MCF 10A (cell line): ENCODE measurements at places on chromosomes 1 and 21. TPM values are rescaled to one million over a fixed set of nuclear protein-coding genes. Genes with fewer than 3 reads are reported as not detected.

Gene LCE1E
- total RNA-seq: 1.3 and 1.9 TPM in 2 replicates

DNA sequence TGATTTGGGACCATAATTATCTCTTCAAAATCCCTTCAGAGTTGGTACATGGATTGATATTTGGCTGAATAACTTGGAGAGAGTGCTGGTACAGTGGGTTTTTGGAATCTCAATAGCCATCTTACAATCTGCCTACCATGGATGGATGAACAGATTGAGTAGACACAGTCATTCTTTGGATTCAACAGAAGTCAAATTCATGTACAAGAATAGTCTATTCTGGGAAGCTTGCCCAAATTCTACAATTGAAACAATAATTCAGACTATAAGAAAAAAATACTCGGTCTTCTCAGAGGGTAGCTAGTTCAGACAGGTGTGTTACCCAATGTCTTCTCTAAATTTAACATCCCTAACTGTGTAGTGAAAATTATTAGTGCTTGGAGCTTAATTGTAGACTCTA is 574.0 kb downstream of the LRRIQ3 start:
- no peaks in the 10 kb centered on the region for H3K27me3 ChIP-seq
- no peak overlapping the region for H3K27ac ChIP-seq
- no peaks in the 10 kb centered on the region for H3K36me3 ChIP-seq
- DNase-seq: no peak
- H3K4me1 ChIP-seq: no peaks in the 10 kb centered on the region

Gene OR6N1
- not detected in 2 replicates for total RNA-seq

GRCh38 chr1:54325703-54326461 is 80.3 kb downstream of the SSBP3 start:
- H3K27ac ChIP-seq: no peak overlapping the region
- no peak overlapping the region for H3K4me3 ChIP-seq
- H3K36me3 ChIP-seq: no peaks in the 10 kb centered on the region
- H3K27me3 ChIP-seq: no peaks in the 10 kb centered on the region
- peaks cover 20% of the 10 kb centered on the region for H3K4me1 ChIP-seq
- DNase-seq: no peak

GRCh38 chr1:167446966-167447365 is 71.4 kb downstream of the CD247 start:
- no peak overlapping the region for H3K27ac ChIP-seq
- H3K4me1 ChIP-seq: peaks cover 5% of the 10 kb centered on the region
- DNase-seq: no peak
- no peaks in the 10 kb centered on the region for H3K27me3 ChIP-seq
- no peaks in the 10 kb centered on the region for H3K36me3 ChIP-seq

GRCh38 chr1:42449256-42449655 is 6.6 kb downstream of the ZMYND12 start:
- no peaks in the 10 kb centered on the region for H3K36me3 ChIP-seq
- H3K27ac ChIP-seq: no peak overlapping the region
- no peak overlapping the region for H3K4me3 ChIP-seq

Gene CDC42SE1
- 134 and 139 TPM in 2 replicates for total RNA-seq

GRCh38 chr1:75615613-75616435 is 4.9 kb upstream of the SLC44A5 start:
- no peaks in the 10 kb centered on the region for H3K36me3 ChIP-seq
- peaks cover 54% of the 10 kb centered on the region for H3K27me3 ChIP-seq
- H3K27ac ChIP-seq: no peak overlapping the region
- H3K4me1 ChIP-seq: peaks cover 6% of the 10 kb centered on the region
- H3K4me3 ChIP-seq: peak overlapping the region; percentile 64

DNA sequence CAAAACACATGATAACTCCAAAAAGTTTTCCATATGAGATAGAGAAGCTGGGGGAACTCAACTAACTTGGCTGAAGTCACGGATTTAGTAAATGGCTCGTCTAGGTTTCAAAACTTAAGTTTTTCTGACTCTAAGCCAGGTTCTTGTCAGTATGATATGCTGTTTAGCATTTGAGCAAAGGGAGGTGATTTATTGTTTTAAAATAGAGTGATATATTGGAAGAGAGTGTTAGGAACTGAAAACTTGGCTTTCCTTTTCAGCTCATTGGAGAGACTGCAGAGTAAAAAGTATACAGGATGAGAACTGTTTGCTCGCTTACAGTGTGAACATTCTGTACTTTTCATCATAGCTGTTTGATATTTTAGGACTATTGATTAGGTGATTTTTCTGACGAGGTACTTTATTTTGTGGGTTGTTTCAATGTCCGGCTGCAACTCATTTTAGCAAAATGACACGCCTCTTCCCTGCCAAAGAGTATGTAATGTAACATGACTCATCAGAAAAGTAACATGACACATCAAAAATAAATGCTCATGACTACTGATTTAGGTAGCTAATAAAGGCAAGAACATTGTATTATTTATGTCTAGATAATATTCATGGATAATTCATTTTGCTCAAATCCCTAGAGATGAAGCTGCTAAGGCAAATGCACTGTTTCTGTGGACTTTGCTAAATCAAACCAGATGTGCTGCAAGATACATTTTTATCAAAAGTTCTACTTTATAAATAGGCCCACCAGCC is 355.1 kb downstream of the GPATCH2 start:
- H3K27ac ChIP-seq: peak overlapping the region; percentile 41
- no peaks in the 10 kb centered on the region for H3K27me3 ChIP-seq
- H3K36me3 ChIP-seq: no peaks in the 10 kb centered on the region
- peak; percentile 81 for DNase-seq
- peak overlapping the region; percentile 15 for H3K4me3 ChIP-seq

DNA sequence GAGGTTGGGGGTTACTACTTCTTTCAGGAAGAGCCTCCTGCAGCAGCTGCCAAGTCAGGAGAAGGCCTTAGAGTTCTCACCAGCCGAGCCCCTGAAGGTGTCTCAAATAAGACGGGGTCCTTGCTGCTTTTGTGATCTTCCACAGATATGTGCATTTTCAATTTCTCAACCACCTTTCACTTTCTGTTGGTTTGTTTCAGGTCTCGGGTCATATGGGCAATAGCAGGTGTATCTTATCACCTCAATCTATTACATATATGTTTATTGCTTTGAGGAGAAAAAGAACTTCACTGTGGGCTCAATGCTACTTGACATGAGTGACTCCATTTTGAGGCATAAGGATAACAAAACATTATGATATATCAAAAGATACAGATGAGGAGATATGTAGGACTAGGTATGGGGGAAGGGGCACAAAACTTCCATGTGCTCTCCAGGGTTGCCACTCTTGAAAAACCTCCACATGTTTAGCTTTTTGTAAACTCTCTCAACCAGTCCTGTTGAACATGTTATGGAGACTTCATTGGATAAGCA is 1171.4 kb upstream of the ADGRL2 start:
- no peak for DNase-seq
- H3K27me3 ChIP-seq: no peaks in the 10 kb centered on the region
- H3K36me3 ChIP-seq: no peaks in the 10 kb centered on the region
- H3K4me1 ChIP-seq: peaks cover 10% of the 10 kb centered on the region
- H3K4me3 ChIP-seq: no peak overlapping the region

GRCh38 chr1:5815211-5815610 is 177.0 kb downstream of the NPHP4 start:
- H3K36me3 ChIP-seq: no peaks in the 10 kb centered on the region
- no peak overlapping the region for H3K27ac ChIP-seq
- no peak overlapping the region for H3K4me3 ChIP-seq

Gene CDCA8
- total RNA-seq: 17.3 and 21.8 TPM in 2 replicates

- no peaks in the 10 kb centered on the region for H3K36me3 ChIP-seq
- no peak overlapping the region for H3K27ac ChIP-seq
- H3K4me1 ChIP-seq: peaks cover 25% of the 10 kb centered on the region
- no peaks in the 10 kb centered on the region for H3K27me3 ChIP-seq
Measured at GRCh38 chr1:48044311-48044710, 47.1 kb upstream of the TRABD2B start.

DNA sequence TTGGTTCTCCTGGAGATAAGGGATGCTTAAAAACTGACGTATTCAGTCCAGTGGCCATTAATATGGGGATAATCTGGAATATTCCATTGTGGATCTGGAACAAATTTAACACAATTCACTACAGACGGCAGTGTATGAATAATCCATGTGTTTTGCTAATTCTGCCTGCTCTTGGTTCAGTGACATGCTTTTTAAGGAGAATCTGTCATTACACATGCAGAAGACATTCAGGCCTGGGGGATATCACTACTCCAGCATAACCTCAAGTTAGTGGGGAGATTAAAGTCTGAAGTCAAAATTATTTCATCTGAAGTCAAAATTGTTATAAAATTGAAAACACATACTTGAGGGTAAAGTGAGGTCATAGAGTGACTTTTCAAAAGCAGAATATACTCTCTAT is 789.3 kb downstream of the USP25 start:
- H3K27me3 ChIP-seq: no peaks in the 10 kb centered on the region
- H3K4me1 ChIP-seq: peaks cover 14% of the 10 kb centered on the region
- H3K27ac ChIP-seq: no peak overlapping the region

Gene CREG1
- 136 and 154 TPM in 2 replicates for total RNA-seq

Gene RAB42
- not detected in 2 replicates for total RNA-seq

DNA sequence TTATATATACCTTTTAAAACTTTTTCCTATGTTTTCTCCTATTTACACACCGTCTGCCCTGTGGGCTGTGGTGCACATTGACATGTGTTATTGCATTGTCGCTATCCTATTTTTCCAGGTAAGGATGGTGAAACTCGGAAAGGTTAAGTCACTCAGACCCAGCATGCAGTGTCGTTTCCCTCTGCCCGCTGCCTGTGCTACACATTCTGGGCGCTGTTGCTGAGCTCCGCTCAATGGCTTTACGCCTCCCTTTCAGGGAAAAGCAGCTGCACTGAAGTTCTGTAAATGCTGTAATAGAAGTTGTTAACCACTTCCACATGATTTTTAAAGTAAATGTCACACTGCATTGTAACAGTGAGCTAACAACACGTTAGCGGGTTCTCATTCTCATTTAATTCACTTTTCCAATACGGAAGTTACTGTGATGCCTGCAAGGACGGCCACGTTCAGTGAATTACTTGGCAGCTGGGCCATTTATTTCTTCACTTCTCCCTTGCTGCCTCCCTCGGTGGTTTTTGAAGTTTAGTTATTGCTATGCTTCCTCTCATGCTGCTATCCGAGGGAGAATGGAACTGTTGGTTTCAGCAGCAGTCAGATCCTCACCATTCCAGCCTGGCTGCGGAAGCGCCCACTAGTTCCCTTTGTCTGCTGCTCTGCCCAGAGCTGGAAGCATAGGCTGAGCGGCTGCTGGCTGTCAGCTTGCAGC is 288.7 kb downstream of the SPATA17 start:
- H3K36me3 ChIP-seq: no peaks in the 10 kb centered on the region
- H3K4me3 ChIP-seq: no peak overlapping the region

- H3K27ac ChIP-seq: no peak overlapping the region
- no peaks in the 10 kb centered on the region for H3K27me3 ChIP-seq
- H3K36me3 ChIP-seq: peaks cover 5% of the 10 kb centered on the region
- H3K4me1 ChIP-seq: peaks cover 6% of the 10 kb centered on the region
- no peak for DNase-seq
Measured at GRCh38 chr1:179202161-179202560, 27.3 kb downstream of the ABL2 start.

DNA sequence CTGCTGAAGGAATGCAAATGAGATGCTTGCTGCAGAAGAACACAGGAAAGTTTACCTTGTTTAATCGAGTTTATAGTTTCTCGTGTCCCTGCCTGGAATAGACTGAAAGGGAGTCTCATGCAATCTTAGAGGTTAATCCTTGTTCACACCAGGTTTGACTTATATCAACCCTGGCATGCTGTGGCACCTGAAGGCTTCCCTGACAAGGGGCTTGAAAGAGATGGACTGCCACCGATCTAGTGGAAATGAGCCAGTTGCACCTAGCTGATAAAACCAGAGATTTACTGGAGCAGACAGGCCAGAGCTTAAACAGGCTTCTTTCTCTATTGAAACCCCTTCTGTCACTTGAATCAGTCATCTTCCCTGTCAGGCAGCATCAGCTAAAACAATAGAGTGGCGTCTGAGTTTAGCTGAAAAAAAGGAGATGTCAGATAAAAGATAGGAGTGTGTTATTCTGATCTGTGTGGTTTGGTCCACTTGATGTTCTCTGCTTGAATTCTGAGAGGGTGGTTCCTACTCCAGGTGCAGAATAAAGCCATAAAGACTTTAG is 349.7 kb downstream of the RWDD3 start:
- peaks cover 13% of the 10 kb centered on the region for H3K4me1 ChIP-seq
- no peak overlapping the region for H3K27ac ChIP-seq
- H3K36me3 ChIP-seq: no peaks in the 10 kb centered on the region

GRCh38 chr1:68703921-68704354 is 207.1 kb upstream of the DEPDC1 start:
- no peak overlapping the region for H3K4me3 ChIP-seq
- H3K27ac ChIP-seq: no peak overlapping the region
- DNase-seq: no peak
- H3K27me3 ChIP-seq: no peaks in the 10 kb centered on the region
- no peaks in the 10 kb centered on the region for H3K36me3 ChIP-seq

- H3K4me3 ChIP-seq: no peak overlapping the region
- DNase-seq: no peak
- H3K27ac ChIP-seq: no peak overlapping the region
- no peaks in the 10 kb centered on the region for H3K27me3 ChIP-seq
- no peaks in the 10 kb centered on the region for H3K36me3 ChIP-seq
Measured at GRCh38 chr1:147215540-147215916, 9.6 kb downstream of the FMO5 start.

DNA sequence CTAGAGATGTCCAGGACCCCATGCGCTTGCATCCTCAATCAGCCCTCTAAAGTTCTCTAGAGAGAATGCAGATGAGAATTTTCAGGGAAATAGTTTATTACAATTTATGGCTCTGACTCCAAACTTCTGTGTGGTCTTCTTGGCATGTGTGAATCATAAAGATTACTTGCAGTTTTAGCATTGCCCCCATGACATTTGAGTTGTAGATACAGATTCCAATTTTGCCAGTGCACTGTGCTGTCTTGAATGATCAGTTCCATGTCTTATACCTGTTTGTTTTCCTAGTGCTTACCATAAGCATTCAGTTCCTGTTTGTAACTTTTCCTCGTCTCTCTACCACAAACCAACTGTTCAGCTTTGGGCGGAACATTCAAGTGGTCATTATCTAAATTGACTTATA is 4.8 kb downstream of the KRTAP21-3 start:
- H3K36me3 ChIP-seq: no peaks in the 10 kb centered on the region
- H3K4me3 ChIP-seq: no peak overlapping the region
- no peaks in the 10 kb centered on the region for H3K27me3 ChIP-seq
- no peak for DNase-seq
- H3K27ac ChIP-seq: no peak overlapping the region

Gene SPRR2E
- not detected in 2 replicates for total RNA-seq

GRCh38 chr21:45724345-45724961 is 80.9 kb downstream of the PCBP3 start:
- no peak for DNase-seq
- H3K27me3 ChIP-seq: peaks cover 9% of the 10 kb centered on the region
- no peaks in the 10 kb centered on the region for H3K36me3 ChIP-seq
- H3K27ac ChIP-seq: no peak overlapping the region
- no peaks in the 10 kb centered on the region for H3K4me1 ChIP-seq
